ENCODE measurements at places on chromosomes 12 and 14.

GRCh38 chr14:59352961-59353360 lies 112.2 kb downstream of the GPR135 start:
- DNase-seq, result no peak

DNA sequence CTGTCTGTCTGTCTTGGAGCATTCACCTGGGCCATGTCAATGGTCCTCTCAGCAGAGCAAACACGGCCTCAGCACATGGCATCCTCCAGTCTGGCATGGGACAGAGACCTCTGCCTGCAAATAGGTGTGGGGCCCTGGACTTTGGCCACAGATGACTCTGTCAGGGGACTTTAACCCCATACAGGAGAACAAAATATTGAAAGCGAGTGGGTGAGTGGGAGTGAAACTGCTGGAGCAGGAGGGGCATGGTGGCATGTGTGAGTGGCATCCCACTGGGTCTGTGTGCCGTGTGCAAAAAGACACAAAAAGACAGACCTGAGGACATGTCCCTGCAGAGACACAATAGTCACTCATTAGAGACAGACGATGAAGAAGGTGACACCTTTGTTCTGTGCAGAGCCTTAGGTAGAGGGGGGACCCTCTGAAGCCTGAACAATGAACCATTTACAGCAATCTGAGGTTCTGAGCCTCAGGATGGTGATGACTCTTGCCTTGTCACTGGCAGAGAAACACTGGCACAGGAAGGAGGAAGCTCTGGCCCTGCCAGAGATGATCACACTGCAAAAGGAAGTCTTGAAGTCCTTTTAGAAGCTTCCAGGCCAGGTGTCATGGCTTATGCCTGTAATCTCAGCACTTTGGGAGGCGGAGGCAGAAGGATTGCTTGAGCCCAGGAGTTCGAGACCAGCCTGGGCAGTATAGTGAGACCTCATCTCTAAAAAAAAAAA lies 7.5 kb downstream of the LAG3 start:
- DNase-seq, result no peak

DNA sequence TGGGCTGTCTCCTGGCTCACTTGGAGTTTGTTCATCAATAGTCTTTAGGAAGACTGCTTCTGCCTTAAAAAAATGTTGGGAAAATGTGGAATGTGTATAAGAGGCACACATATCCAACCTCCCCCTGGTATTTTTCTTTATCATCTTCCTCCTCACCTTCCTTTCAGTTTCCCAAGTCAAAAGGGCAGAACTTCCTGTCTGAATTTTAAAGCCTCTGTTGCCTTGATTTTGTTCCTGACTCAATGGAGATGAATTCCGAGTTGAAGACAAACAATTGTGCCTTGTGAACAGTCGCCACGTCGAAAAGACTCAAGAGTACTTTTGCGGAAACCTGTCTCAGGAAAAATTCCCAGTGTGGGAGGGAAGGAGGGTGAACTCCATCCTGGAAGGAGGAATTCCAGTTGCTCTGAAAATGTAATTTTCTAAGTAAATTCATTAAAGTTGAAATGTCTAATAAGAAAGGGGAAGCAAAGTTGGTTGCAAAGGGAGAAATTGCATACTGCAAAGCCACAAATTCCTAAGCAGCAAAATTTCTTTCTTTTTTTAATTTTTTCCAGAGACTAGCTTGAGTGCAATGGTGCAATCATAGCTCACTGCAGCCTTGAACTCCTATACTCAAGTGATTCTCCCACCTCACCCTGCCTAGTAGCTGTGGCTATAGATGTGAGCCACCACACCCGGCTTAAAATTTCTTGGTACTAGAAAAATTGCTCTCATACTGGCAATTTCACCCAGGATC lies 50.2 kb upstream of the ELK3 start:
- peak; percentile 54 for DNase-seq

GRCh38 chr14:103519043-103519836 lies 3.4 kb downstream of the CKB start:
- DNase-seq, result peak; percentile 63

DNA sequence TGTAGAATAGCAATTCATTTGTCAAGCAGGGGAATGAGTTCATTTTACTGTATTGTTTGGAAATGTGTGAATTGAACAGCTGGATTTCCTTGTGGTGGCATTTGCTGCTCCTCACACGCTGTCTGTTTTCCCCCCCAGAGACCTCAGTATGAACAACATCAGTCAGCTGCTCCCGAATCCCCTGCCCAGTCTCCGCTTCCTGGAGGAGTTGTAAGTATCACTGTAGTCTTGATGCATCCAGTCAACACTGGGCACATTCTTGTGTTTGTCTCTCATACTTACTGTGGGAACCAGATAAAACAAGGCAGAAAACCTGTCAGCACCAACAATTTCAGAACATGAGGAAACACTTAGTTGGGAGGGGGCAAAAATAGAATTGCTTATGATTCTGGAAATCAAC lies 64.9 kb downstream of the LGR5 start:
- no peak for DNase-seq

GRCh38 chr12:120455302-120455701 lies 9.1 kb downstream of the GATC start:
- no peak for DNase-seq

DNA sequence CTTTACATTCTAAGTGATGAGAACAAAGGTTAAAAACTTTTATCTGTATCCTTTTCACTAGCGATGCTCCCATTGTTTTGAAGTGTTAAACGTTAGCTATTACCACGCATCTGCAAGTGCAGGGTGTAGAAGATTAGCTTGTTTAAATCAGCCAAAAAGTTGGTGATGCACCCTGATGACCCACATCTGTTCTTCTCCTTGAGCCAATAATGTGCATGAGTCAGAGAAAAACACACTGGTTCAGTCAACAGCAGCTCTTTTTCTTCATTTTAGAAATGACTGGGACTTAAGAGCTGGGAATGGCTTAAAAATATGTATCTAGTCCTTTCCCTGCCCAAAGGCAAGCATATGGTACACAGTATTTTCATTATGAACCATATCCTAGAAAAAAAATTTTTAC lies 323.5 kb upstream of the PDE3A start:
- no peak for DNase-seq

- no peak for DNase-seq
Measured at GRCh38 chr14:79083356-79083755, 913.2 kb downstream of the NRXN3 start.

GRCh38 chr12:24185782-24186181 lies 236.3 kb upstream of the SOX5 start:
- no peak for DNase-seq

DNA sequence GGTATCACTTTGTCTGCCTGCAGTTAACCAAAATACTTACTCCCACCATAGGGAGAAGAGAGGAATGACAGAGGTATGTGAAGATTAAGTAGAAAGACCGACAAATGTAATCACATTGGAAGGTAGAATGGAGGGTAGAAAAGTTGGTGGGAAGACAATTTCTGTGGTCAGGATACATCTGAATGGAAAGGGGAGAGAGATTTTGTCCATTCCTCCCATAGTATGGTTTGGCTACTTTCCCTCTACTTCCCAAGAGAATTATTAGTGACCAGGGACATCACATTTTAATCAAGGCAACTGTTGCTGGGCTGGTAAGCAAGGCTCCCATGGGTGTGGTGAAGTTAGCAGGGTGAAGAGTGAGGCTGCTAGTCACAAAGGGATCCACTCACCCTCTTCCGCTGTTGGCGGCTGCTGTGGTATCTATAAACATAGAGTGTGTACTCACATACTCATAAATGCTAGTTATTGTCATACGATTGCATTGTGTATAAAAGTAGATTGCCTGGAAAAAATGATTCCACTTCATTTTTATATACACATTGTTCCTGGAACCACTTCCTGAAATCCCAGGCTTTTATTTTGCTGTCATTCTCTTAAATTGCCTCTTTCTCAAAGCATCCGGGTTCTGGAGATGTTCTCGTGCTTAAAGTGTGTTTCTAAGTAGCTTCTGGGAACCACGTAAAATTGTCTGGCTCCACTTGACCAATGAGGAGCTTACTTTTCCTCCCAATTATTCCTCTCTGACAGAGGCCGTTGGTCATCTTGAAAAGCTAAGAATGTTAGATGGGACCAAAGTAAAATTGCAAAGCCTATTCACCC lies 413.1 kb downstream of the ZFP36L1 start:
- no peak for DNase-seq

- DNase-seq, result no peak
Measured at GRCh38 chr12:6524648-6525047, 9.7 kb upstream of the GAPDH start.

All from NB4 (cell line).